ENCODE measurements at places on chromosomes 3 and 15. TPM values are rescaled to one million over a fixed set of nuclear protein-coding genes. Genes with fewer than 3 reads are reported as not detected.

MYZAP gene
- 3.5 TPM for polyA plus RNA-seq

ROPN1 gene
- 2.9 TPM for polyA plus RNA-seq

DCBLD2 gene
- 27.2 TPM for polyA plus RNA-seq

GABRB3 gene
- polyA plus RNA-seq = 69.0 TPM

MYL3 gene
- polyA plus RNA-seq = not detected

Data from Purkinje cell (primary cell).